Right atrium auricular region (tissue), 2 donors: ENCODE measurements at places on chromosomes 2 and 18. TPM values are rescaled to one million over a fixed set of nuclear protein-coding genes. Genes with fewer than 3 reads are reported as not detected.

DNA sequence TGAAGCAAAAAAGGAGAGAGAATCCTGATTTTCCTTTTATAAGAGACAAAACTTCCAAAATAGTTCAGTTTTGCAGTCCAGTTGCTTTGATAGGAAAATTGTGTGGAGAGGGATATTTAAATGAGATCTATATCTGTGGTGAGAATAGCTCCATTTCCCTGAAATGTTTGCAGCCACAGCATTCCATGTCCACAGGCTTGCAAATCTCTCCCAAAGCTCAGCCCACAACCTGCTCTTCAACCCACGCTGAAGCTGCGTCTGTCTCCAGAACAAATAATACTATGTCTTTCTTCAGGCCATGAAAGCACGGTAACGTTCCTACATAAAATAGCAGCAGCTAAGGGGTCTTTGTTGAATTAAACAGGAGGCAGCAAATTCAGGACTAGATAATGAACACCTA lies 31.8 kb downstream of the TMEM17 start:
- DNase-seq, result no peak

- DNase-seq, result no peak
These were observed 95.1 kb upstream of the WDSUB1 start for GRCh38 chr2:159381574-159381973.

GRCh38 chr2:179518830-179519229 lies 254.2 kb upstream of the SESTD1 start:
- no peak for DNase-seq

DNA sequence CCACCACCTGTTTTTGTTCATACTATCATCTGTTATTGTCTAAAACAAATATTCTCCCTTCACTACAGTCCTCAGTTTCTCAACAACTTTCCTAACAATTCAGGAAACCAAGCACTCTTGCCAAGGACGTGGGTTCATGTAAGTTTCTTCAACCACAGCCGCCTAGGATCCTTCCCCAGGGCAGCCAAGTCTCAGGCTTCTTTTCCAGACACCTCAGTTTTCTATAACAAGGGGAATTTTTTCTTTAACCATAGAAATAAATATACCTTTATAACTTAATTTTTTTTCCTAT lies 39.4 kb upstream of the AGPS start:
- DNase-seq, result no peak

DNA sequence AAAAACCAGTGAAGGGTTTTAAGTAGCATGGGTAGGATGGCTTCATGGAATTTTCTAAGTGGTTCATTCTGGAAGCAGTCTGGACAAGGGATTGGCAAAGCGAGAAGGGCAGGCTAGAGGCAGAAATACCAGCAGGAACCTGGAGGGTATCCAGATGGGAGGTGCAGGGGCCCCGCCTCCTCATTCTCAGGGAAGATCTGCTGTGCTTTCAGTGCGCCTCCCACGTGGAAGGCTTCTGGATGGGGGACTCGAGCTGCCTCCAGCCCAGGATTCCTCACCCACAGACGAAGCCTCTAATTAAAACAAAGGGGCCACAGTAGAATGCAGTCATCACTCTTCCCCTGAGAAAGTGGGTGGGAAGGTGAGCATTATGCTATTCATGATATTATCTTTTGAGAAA lies 79.8 kb downstream of the VSNL1 start:
- DNase-seq, result no peak

GRCh38 chr18:9858642-9859041 lies 27.1 kb upstream of the TXNDC2 start:
- peak; percentile 5 for DNase-seq

- no peak for DNase-seq
These were observed 107.8 kb downstream of the LYPD1 start for GRCh38 chr2:132562245-132562644.

GRCh38 chr2:166632616-166633015 lies 138.6 kb upstream of the SCN7A start:
- DNase-seq, result no peak

GRCh38 chr2:239727776-239728600 lies 297.2 kb downstream of the NDUFA10 start:
- no peak for DNase-seq

DNA sequence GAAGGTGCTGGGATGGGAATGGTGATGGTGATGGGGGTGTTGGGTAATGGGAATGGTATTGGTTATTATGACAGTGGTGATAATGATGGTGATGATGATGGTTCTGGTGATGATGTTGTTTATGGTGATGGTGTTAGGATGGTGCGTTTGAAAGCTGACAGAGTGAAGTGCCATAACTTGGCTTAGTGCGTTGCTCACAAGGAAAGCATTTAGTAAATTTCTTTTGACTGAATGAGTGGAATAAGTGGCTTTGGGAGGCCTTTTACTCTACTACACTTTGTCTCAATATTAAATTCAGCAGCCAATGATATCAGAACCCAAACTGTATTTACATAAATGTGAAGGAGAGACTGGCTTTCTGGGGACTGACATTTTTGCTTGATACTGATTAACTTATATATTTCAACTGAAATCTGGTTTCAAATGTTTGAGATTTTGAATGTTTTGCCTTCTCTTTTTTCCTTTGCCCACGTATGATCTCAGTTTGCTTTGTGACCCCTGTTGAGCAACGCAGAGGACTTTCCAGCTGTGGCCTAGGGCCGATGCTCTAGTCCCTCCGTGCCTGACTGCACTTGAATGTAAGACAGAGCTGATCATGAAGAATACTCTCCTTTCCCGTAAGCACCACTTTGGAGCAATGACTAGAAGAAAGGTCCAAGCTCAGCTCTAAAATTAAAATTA lies 128.5 kb upstream of the SH3BP4 start:
- DNase-seq, result peak; percentile 64

GRCh38 chr2:189312643-189313042 lies 128.6 kb upstream of the WDR75 start:
- no peak for DNase-seq

DNA sequence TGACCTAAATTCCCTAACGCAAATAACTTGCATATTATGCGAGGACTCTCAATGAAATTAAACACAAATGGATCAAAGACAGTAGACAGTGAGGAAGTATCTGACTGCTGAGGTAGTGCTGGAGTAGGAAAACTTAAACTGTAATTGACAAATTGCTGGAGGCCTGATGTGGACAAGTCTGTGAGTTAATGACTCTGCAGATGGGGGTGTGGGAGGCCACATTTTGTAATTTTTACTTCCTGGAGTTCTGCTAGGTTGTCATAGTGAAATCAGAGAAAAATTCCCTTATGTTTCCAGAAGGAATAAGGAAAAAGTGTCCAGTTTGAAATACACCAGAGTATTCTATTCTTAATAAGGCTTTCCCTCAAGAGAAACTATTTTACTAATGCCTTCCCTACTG lies 333.0 kb upstream of the CNTNAP5 start:
- DNase-seq, result no peak

- DNase-seq, result no peak
These were observed 9.4 kb downstream of the CABLES1 start for GRCh38 chr18:23144640-23145039.

The NEURL3 gene
- not detected for total RNA-seq

The FBXO48 gene
- total RNA-seq, result 0.67 TPM

The CACNB4 gene
- total RNA-seq, result 0.90 TPM

The RIF1 gene
- total RNA-seq, result 13.8 TPM

The SH3YL1 gene
- total RNA-seq, result 7.8 TPM

The PSMA8 gene
- total RNA-seq, result not detected

The PROM2 gene
- total RNA-seq, result 0.35 TPM
